ENCODE measurements at places on chromosomes 1 and 21.

- DNase-seq, result no peak
Measured at GRCh38 chr1:48560577-48560976, 88.6 kb upstream of the SPATA6 start.

DNA sequence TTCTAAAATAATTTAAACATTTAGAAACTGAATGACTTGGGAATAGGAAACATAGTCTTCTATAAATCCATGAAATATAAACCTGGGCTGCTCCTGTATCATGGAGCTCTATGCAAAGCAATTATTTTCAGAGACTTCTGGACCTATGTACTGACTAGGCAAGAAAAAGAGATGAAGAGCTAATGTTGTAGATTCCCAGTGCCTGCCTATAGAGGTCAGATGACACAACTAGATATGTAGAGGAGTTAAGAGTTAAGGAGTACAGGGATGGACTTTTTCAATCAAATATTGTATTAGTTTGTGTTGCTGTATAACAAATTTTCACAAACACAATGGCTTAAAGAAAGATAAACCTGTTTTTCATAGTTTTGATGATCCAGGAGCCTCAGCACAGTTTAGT, 1434.5 kb downstream of the KCNT2 start:
- no peak for DNase-seq

DNA sequence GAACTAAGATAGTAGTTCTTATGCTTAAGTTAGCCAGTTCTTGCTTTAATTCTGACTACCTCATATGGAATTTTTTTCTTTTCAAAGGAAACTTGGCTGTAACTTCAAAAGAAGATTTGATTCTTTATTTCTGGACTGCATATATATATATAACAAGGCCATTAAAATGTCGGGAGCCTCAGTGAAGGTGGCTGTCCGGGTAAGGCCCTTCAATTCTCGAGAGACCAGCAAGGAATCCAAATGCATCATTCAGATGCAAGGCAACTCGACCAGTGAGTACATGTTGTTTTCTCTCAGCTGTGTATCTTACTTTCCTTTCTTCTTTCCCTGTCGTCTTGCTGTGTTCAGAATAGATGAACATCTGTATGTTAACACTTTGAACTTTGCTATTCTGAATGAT, 21.8 kb downstream of the KIF1B start:
- DNase-seq, result no peak

- DNase-seq, result peak; percentile 81
Measured at GRCh38 chr21:36065497-36066036, 4.3 kb upstream of the CBR1 start.
